NCI-H2029 (cell line): ENCODE measurements at places on chromosomes 2 and 18.

GRCh38 chr2:65055422-65056214, 598 bp upstream of the CEP68 start:
- DNase-seq, result peak; percentile 48

GRCh38 chr2:100126897-100127401, 15.4 kb downstream of the AFF3 start:
- DNase-seq, result no peak

- no peak for DNase-seq
Observed at GRCh38 chr2:196213252-196213980, 42.0 kb upstream of the STK17B start.

DNA sequence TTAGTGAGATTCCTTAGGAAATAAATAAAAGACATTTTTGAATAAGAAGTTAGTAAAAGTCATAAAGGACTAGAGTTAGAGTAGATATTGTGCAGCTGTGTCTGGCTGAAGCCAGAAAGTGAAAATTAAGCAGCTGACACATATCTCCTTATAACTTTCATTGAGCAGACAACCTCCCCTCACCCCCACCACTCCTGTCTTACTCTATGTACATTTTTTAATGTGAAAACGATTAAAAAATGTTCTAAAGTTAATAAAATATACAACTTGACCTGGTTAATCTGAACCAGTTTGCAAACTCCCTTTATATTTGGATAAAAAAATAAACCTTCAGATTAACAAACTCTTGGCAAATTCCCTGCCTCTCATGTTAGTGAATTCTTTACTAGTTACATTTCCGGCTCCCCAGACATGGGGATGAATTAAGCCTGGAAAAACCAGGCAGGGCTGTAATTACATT, 462.8 kb downstream of the MEIS1 start:
- DNase-seq, result no peak

- DNase-seq, result no peak
Observed at GRCh38 chr2:148546270-148546669, 98.3 kb upstream of the EPC2 start.

DNA sequence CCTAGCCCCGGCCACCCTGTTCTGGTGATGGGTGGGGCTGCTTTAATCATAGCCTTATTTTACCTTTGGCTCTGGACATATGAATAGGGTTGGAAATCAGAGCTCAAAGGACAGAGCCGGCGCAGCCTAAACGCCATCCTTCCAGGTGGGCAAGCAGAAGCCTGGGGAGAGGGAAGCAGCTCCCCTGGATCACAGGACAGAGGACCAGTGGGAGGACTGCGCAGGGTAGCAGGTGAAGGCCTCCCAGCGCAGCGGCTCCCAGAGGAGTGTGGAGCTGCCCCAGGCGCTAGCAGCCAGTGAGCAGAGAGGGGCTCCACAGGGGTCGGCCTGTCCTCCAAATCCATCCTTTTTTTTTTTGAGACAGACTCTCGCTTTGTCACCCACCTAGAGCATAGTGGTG, 16.4 kb upstream of the CYS1 start:
- DNase-seq, result no peak

DNA sequence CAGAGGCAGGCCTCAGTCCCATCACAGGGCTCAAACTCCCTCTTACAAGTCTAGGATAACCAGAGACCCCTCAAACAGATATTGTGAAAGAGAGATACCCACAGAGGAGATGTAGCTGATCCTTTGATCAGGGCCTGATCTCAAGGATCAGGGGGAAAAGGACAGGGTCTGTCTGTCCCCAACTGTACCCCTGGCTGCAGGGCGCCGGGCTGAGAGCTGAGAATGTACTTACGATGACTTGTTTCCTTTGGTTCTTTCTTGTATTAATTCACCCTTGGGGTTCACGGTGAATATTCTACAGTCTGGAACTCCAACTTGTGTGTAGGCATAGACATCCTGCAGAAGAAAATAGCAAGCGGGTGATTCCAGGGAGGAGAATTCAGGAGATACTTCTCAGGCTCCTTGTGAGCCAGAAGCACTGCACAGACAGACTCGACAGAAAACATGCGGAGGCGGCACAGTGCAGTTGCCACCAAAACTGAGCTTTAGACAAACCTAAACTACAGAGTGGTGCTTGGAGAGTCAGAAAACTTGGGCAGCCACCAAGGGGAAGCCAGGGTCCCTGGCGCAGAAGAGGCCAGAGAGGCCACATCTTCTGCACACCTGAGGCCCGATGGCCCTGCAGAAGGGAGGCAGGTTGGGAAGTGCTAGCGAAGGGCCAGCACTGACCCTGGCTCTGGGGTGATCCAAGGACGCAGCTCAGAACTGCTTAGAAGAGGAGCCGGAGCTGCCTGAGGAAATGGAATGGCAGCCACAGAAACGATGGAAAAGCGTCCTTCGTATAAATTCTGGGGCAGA, 73.9 kb downstream of the EMILIN2 start:
- DNase-seq, result no peak

- no peak for DNase-seq
Observed at GRCh38 chr2:128727914-128728313, 409.2 kb upstream of the HS6ST1 start.

DNA sequence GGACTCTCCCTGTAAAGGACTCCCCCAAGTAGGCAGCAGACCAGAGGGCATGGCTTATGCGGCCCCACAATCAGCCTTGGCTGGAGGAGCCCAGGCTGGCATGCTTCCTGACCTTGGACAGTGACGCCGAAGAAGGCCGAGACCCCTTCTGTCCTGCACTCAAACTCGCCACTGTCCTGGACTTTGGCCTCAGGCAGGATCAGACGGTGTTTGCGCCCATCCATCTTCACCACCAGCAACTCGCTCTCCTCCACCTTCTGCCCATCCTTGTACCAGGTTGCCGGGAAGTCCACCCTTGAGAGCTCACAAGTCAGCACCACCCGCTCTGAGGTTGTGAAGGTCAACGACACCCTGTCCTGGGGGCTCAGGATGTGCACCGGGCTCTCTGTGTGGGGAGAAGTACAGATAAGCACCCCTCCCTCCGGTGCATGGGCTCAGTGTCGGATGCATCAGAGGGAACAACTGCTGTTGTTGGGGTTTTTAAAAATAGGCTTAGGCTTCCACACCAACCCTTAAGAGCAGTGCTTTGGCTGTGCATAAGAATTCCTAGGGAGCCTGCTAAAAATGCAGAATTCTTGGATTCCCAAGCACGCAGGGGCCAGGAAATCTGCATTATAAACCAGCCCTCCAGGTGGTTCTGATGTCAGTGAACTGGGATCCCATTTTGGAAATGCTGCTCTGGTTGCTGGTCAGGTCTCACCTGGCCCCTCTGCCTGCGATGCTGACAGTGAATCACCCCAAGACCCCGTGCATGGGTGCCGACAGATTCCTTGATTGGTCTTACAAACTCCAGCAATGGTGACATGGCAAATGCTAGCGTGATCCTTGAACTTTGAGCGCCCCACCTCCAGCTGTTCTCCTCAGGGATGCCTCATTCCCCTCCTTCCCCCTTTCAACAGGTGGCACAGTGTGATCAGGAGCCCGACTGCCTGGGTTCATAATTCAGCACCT, 5.9 kb downstream of the OBSL1 start:
- no peak for DNase-seq

GRCh38 chr2:124079045-124079444, 54.0 kb downstream of the CNTNAP5 start:
- DNase-seq, result no peak

DNA sequence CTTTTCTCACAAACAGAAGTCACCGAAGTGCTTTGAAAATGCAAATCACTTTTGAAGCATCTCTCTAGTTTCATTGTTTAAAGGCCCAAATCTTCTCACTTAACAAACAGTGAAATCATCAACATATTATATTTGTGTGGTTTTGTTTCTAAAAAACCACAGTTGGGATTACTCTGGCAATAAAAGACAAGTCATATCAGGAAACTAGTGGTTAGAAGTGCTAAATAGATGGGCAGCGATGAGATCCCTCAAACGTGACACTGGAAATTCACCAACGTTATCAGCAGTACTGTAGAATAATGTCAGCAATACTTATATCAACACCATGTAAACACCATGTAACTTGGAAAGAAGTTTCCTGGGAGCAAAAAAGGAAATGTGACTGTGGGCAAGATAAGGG, 893.5 kb downstream of the SUCLG1 start:
- DNase-seq, result no peak

DNA sequence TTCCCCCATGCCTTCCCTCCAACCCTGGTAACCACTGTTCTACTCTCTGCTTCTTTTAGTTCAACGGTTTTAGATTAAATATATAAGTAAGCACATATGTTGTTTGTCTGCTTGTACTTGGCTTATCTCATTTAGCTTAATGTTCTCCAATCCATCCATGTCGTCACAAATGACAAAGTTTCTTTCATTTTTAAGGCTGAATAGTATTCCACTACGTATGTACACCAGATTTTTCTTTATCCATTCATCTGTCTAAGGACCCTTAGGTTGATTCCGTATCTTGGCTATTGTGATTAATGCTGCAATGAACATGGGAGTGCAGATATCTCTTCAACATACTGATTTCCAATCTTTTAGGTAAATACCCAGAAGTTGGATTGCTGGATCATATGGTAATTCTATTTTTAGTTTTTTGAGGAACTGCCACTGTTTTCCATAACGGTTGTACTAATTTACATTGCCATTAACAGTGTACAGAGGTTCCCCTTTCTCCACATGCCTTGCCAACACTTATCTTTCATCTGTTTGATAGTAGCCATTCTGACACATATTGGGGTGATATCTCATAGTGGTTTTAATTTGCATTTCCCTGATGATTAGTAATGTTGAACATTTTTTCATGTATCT, 8.1 kb downstream of the ASB3 start:
- DNase-seq, result no peak

DNA sequence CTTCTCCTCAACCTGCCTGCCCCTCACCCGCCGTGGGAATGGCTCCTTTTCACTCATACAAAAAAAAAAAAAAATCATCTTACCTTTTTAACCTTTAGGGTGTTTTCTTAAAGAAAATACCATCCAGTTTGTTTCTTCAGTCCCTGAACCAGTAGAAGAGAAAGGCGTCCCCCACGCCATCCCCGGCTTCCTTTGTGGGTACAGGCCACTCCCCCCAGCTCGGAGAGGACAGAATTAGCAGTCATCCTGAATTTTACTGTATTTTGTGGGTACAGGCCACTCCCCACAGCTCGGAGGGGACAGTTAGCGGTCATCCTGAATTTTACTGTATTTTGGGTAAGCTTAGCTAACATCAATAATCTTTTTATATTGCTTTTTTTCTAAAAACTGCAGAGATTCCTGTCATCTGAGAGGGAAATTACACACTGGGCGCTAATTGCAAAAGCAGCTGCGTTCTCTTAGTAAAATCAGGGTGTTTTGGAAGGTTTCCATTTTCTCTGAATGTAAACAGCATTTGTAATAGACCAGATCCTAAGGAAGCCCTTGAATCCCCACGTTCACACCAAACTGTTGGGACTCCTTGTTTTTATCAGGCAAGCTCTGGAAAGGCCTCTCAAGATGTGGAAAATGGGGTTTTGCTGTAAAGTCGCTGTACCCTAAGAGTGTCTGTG, 72.5 kb downstream of the NFATC1 start:
- no peak for DNase-seq

- no peak for DNase-seq
Observed at GRCh38 chr2:114089636-114090319, 199.9 kb downstream of the ACTR3 start.

GRCh38 chr18:25832001-25832604, 258.3 kb downstream of the SS18 start:
- no peak for DNase-seq

GRCh38 chr18:33113416-33113815, 327.1 kb downstream of the CCDC178 start:
- DNase-seq, result no peak

GRCh38 chr2:234932591-234933168, 19.1 kb upstream of the SH3BP4 start:
- DNase-seq, result peak; percentile 46

DNA sequence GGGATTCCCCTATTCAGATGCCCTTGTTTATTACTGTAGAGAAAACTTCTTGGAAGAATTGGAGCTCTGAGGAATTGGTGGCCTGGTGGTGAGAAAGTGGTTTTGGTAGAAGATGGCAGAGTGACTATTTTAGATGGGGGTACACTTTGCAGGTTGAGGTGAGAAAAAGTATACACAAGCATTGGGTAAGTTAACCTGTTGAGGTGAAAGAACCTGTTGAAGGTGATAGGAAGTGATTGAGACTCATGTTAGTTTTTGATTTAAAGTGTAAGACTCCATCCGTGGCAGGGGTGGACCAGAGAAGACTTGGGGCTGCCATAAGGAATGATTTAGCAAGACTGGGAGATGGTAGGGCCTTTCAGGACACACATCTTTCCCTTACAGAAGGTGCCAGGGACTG, 3.1 kb downstream of the CCT7 start:
- no peak for DNase-seq

- DNase-seq, result no peak
Observed at GRCh38 chr2:8576525-8577167, 105.2 kb upstream of the ID2 start.

DNA sequence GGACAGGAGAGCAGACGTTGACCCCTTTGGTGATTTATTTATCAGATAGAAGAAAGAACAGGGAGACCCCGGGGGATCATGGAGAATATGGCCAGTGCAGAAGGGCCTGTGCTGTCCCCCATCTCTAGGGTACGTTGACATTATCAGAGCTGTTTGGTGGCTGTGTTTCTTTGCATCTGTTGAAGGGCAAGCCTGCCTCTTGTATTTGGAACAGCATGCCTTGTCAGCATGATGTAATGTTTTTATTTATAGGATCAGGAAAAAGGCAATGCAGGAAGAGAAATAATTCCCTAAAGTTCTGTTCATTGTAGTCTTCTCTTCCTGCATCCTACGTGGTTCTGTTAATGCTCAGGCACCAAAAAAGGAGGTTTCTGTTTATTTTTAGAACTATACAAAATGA, 49.8 kb upstream of the CABYR start:
- DNase-seq, result no peak

DNA sequence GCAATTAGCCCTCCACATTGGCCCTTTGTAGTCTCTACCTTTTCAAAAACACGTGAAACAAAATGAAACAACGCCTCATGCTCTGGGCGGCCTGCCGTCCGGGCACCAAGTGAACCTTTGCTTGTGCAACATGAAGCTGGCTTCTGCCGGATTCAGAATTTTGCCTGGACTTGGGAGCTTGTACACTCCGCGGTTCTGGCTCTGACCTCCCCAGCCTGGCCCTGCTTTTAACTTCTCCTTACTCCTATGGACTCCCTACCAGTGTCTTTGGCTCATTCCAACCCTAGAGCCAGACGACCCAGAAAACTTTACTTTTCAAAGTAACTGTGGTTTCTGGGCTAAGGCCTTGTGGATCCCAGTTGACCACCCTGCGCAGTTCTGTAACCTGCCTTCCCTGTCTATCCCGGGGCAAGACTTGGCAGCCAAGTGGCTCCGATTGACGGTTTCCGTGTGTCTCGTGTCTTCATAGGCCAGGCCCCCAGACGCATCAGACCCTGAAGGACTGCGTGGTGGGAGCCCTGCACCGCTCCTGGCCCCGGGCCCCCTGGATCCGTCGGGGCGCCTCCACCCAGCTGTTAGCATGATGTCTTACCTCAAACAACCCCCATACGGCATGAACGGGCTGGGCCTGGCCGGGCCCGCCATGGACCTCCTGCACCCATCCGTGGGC, 1.9 kb downstream of the OTX1 start:
- DNase-seq, result no peak
